ENCODE measurements at places on chromosomes 5 and 9.

DNA sequence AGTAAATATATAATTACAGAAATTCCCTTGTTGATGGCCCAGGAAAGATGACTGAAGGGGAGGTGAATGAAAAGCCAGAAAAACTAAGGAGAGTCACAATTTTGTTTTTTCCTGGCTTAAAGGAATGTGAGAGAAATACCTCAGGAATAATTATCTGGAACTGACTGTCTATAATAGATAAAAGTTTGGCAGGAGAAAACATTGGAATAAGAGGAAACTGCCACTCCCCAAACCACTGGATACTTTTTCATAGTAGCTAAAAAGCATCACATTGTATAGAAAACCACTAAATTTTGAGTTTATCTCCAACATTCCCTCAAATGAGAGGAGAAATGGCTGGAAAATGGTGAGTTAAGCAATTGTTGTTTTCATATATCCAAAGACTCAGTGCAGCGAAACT is 326.0 kb downstream of the NPR3 start:
- DNase-seq = no peak

DNA sequence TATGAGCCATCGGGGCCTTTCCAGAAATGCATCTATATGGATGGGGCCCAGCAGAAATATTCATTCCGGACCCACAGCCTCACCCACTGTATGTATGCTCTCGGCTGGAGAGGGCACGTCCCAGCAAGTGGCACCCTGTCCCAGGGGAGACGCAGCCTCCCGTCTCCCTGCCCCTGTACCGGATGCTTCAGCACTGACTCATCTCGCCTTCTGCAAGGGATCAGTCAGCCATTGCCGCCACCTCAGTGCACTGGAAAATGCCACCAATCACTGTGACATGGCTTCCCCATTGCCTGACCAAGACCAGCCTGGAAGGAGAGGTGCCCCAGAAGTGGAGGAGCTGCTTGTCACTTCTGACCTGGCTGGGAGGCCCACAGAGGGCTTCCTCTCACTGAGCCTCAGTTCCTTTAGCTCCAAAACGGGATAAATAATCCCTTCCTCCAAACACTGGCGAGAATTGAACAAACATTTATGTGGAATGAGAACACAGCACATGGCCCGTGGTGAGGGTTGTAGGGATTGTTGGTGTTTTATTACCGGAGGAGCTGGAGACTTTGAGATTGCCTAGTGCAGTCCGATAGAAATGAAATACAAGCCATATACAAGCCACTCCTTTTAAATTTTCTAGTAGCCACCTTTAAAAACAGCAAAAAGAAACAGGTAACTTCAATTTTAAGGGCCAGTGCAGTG is 43.9 kb upstream of the ORM1 start:
- DNase-seq = no peak

- no peak for DNase-seq
These were observed 10.7 kb downstream of the UGT3A2 start for GRCh38 chr5:36055984-36056383.

GRCh38 chr5:53008751-53009150 is 19.6 kb downstream of the ITGA2 start:
- peak; percentile 36 for DNase-seq

GRCh38 chr5:37735649-37736347 is 104.0 kb downstream of the GDNF start:
- DNase-seq = no peak

DNA sequence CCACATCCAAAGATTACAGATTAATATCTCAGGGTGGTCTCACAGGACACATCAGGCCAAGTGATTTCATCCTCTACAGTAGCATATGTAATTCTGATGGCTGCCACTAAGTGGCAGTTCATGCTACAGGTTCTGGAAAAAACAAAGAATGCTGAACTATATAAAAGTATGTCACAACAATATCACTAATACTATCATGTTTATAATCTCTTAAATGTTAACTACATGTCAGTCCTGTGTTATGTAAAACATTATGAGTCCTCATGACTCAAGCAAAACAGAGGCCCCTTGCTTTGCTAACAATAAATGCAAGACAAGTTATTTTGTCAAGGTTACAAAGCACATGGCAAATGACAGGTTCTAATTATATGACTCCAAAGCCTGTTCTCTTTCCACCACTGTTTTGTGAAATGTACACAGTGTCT is 233.2 kb downstream of the FBXL17 start:
- DNase-seq = no peak

- DNase-seq = no peak
These were observed 15.7 kb upstream of the AGXT2 start for GRCh38 chr5:35063414-35063813.

DNA sequence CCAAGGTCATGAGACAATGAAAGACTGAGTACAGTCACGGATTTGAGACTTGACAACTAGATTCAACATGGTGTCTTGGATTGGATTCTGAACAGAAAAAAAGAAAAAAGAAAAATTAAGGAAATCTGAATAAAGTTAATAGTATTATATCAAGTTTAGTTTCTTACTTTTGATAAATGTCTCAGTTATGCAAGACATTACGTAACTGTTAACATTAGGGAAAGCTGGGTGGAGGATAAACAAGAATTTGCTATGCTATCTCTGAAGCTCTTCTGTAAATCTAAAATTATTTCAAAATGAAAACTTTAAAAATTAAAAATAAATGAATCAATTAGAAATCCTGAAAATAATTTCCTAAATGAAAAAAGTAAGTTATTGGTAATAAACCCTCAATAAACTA is 14.4 kb upstream of the DCAF12 start:
- no peak for DNase-seq

- DNase-seq = no peak
These were observed 5.7 kb downstream of the B4GALT7 start for GRCh38 chr5:177605667-177606066.

GRCh38 chr9:126389992-126390391 is 63.4 kb downstream of the MVB12B start:
- DNase-seq = no peak

GRCh38 chr5:16750445-16750844 is 133.6 kb upstream of the RETREG1 start:
- DNase-seq = no peak

GRCh38 chr5:103244398-103244797 is 14.2 kb upstream of the MACIR start:
- no peak for DNase-seq

DNA sequence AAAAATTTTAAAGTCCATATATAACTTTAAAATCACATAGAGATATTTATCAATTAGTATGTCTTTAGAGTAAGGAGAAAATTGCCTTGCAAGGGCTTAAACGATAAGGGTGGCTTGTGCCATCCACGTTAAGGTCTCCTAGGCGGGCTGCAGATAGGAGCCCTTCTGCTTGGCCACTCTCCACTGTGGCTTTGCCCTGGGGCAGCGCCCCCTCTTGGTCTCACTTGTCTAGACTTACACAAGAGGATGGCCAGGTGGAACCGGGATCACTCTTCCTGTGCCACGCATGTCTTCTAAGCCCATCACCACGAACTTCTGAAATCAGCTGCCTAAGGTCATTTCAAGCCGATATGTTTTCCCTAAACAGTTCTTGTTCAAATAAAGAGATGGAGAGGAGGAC is 2.9 kb downstream of the FPGS start:
- DNase-seq = peak; percentile 60

GRCh38 chr5:180769821-180770220 is 30.0 kb upstream of the OR2Y1 start:
- no peak for DNase-seq

DNA sequence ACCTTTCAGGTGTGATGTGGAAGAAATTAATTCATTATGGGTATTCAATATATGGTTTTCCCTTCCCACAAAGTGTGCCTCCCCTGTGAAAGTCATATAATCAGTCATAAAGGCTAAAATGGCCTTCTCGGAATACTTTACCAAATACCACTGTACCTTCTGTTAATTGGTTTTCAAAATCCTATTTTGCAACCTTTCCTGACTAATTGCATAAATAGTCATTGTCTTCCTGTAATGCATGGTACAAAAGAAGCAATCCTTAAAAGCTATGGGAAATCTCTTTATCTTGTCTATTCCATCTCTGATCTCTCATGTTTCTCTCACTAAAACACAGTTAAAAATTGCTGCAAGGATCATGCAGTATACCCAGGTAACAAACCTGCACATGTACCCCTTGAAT is 44.3 kb upstream of the UGCG start:
- DNase-seq = no peak

DNA sequence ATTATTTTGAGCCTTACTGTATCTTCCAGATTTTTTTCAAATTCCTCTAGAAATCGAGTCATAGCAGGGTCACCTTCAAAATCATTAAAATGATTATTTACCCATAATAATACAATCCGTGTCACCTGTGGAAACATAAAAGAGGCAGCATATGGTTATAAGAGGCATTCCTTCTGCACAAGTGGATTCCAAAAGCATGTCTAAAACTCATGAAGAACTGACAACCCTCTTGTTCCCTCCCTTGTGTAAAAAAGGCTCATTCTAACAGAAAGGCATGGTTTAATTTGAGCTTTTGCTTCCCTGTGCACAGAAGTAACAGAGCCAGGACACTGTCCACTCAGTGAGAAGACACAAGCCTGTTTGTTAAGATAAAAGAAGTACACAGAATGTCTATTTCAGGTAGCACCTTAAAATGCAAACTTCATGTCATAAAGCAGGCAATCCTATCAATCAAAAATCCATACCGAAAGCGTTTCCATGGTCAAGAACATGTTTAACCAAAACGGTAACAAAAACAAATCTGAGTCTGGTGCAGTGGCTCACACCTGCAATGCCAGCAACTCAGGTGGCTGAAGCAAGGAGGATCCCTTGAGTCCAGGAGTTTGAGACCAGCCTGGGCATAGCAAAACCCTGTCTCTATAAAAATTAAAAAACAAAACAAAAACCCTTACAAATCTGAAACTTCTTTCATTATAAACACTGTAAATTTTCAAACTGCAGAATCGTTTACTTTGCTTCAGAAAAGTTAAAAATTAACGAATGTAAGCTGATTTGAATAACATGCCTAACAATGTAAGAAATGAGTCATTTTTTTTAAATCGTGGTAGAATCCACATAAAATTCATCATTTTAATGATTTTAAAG is 139.3 kb downstream of the RAPGEF6 start:
- DNase-seq = no peak

DNA sequence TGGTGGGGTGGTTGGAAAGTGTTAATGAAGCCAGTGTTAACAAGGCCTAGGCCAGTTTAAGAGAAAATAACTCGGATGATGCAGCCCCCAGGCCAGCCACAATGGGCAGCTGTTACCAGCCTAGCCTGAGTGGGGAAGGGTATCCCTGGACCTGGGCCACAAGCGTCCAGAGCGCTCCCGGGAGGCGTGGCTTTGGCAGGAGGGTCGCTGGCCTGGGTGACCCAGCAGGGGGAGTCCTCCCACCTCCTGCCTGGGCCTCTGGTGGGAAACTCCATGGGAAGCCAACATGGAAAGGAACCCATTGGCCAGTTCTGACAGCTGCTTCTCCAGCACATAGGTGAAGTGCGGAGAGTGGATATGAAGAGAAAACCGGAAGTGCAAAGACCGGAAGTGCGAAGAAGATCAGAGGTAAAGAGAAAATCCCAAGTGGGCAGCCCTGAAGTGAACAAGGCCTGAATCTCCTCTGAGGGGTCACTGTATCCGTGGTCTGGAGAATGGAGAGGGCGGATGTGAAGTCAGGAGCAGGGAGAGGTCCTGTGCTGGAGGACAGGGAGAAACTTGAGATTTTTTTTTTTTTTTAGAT is 79.0 kb downstream of the ADCY2 start:
- no peak for DNase-seq

DNA sequence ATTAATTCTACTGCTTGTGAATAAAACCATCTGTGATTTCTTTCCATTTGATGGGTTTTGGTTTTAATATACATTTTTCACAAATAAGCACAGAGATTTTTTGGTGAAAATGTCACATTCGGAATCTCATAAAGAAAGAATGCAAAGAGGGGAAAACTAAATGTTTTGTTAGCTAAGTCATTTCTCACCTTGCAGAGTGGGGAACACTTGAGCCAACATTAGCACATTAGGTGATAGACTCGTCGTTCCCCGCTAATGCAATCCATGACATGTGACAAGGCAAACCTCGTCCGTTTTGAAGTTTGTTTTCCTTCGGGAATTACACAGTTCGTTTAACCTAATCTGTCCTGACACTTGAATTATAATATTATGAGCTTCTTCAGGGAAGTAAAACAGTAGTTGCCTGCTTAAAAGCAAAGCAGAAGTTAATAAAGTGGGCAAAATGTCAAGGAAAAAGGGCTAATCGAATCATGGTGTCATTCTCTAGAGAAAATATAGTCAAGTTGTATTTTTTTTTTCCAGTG is 95.8 kb upstream of the LMX1B start:
- DNase-seq = no peak

DNA sequence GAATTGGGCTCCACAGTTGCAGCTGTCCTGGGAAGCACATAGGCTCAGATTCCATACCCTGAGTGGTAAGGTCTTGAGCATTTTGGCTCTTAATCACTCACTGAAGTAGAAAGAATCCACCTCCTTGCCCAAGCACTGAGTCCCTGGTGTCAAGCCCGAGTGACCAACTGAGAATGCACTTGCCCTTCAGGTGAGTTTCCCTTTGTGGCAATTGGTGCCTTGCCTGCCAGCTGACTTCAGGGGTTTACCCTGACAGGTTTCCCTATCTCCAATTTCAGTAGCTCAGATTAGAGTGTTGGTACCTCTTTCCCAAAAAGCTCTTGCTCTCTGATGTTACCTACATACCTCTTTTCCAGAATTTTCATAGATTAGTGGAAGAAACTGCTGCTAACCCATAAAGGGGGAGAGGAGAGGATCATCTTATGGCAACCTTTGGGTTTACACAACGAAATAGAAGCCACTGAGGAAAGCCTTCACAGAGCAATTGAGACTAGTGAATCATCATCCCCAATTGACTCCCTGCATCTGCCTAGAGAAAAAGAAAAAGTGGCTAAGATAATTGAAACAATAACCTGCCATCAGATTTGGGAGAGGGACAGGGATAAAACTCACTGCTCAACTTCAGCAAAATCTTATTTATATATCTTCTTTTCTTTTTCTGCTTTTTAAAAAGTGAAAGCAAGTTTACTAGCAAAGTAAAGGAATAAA is 48.6 kb downstream of the CCL28 start:
- no peak for DNase-seq

GRCh38 chr5:156800929-156801328 is 49.2 kb upstream of the PPP1R2B start:
- DNase-seq = no peak

Data from activated CD4-positive, alpha-beta T cell treated with anti-CD3 and anti-CD28 coated beads, Interleukin-2, amount 50 U/mL, for 48 hours (primary cell).